T-helper 2 cell treated with Interferon-gamma antibody and Interleukin-4, amounts not matched to agents 5 μg/mL and 100 μg/mL, for 36 hours (primary cell): ENCODE measurements at places on chromosomes 13 and 19.
A peak's percentile ranks its signal among the peaks of the same experiment; 100 is the strongest.

GRCh38 chr13:113976711-113977684 lies 3.1 kb upstream of the C13orf46 start:
- H3K4me1 ChIP-seq: peaks cover 2% of the 10 kb centered on the region
- DNase-seq: no peak
- H3K36me3 ChIP-seq: peaks cover 39% of the 10 kb centered on the region
- no peaks in the 10 kb centered on the region for H3K27me3 ChIP-seq
- no peak overlapping the region for H3K4me3 ChIP-seq
- no peak overlapping the region for H3K27ac ChIP-seq

DNA sequence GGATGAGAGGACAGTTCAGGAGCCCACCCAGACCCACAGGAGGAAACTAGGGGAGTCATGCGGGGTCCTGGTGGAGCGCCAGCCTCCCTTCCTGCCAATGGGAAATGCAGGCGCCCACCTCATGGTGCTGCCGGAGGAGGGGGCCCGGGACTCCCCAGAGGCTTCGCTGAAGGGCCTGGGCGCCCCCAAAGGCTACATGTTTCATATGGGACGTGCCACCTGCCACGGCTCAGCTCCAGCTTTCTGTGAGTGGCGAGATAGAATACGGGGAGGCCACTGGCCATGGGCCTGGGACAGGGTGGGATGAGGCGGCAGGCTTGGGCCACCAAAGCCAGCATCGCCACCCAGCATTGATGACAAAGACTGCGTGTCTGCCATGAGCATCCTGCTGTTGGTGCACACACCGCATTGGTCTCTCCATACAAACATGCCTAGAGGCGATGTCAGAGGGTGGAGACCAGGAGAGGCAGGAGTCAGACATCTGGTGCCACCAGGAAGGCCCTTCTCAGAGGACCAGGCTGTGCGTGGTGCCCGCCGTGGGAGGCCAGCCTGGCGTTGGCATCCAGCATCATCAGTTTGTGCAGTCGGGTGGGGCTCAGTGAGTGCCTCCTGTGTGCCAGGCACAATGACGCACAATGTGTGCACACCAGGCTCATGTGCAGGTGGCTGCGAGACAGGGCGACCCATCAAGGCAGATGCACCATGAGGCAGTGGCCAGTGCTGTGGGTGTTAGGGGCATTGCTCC lies 1.2 kb upstream of the F10 start:
- H3K27ac ChIP-seq: no peak overlapping the region
- no peaks in the 10 kb centered on the region for H3K36me3 ChIP-seq

- H3K27ac ChIP-seq: no peak overlapping the region
- no peak overlapping the region for H3K4me3 ChIP-seq
- no peak for DNase-seq
- H3K36me3 ChIP-seq: no peaks in the 10 kb centered on the region
- H3K4me1 ChIP-seq: no peaks in the 10 kb centered on the region
Measured at GRCh38 chr19:5356428-5356827, 15.8 kb upstream of the PTPRS start.

DNA sequence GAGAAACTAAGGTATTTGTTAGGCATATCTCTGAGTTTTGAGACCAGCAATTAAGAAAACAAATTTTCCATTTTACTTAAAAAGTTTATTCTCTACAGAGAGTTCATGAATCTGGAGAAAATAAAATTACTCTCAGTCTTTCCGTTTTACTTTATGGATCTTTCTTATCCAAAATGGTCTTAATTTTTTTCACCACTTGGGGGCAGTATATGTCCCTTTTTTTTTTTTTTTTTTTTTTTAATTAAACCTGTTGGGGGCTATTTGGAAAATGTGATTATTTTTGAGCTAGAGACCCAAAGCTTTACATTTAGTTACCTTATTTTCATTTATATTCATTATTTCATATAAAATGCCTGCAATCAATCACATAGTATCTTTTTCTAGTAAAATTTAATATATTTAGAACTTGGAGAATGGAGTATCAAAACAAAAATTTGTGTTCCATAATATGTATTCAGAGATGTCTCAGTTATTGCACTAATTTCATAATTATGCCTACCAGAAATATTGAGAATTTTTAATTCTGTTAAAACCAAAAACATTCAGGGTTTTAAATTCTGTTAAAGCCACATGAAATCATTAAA lies 27.1 kb downstream of the PIBF1 start:
- H3K27ac ChIP-seq: no peak overlapping the region
- H3K4me3 ChIP-seq: no peak overlapping the region
- H3K4me1 ChIP-seq: no peaks in the 10 kb centered on the region

GRCh38 chr13:59178344-59178743 lies 985.4 kb downstream of the DIAPH3 start:
- DNase-seq: no peak
- H3K4me3 ChIP-seq: no peak overlapping the region
- H3K4me1 ChIP-seq: no peaks in the 10 kb centered on the region
- no peaks in the 10 kb centered on the region for H3K36me3 ChIP-seq
- no peaks in the 10 kb centered on the region for H3K27me3 ChIP-seq
- H3K27ac ChIP-seq: no peak overlapping the region

GRCh38 chr13:20993661-20994440 lies 67.5 kb downstream of the LATS2 start:
- H3K4me3 ChIP-seq: no peak overlapping the region
- H3K27me3 ChIP-seq: peaks cover 3% of the 10 kb centered on the region
- H3K27ac ChIP-seq: no peak overlapping the region
- DNase-seq: no peak

GRCh38 chr13:96053003-96053703 lies at the start of gene UGGT2:
UGGT2 (minus strand) TSS chr13:96053401; CDS start chr13:96053312, 89 bp downstream.
- H3K36me3 ChIP-seq: no peaks in the 10 kb centered on the region
- H3K27me3 ChIP-seq: peaks cover 22% of the 10 kb centered on the region
- no peak within 1 kb of the TSS for H3K27ac ChIP-seq
- no peaks in the 10 kb centered on the region for H3K4me1 ChIP-seq
- peak within 1 kb of the TSS; percentile 75 for H3K4me3 ChIP-seq
- DNase-seq: peak; percentile 44

- no peaks in the 10 kb centered on the region for H3K4me1 ChIP-seq
- H3K27ac ChIP-seq: no peak overlapping the region
- no peak overlapping the region for H3K4me3 ChIP-seq
- no peaks in the 10 kb centered on the region for H3K36me3 ChIP-seq
- no peaks in the 10 kb centered on the region for H3K27me3 ChIP-seq
- DNase-seq: no peak
Measured at GRCh38 chr13:67518785-67519184, 288.6 kb upstream of the PCDH9 start.

- H3K27me3 ChIP-seq: no peaks in the 10 kb centered on the region
- DNase-seq: no peak
- H3K4me3 ChIP-seq: no peak overlapping the region
- no peaks in the 10 kb centered on the region for H3K4me1 ChIP-seq
Measured at GRCh38 chr13:35923347-35923746, 207.8 kb downstream of the DCLK1 start.

DNA sequence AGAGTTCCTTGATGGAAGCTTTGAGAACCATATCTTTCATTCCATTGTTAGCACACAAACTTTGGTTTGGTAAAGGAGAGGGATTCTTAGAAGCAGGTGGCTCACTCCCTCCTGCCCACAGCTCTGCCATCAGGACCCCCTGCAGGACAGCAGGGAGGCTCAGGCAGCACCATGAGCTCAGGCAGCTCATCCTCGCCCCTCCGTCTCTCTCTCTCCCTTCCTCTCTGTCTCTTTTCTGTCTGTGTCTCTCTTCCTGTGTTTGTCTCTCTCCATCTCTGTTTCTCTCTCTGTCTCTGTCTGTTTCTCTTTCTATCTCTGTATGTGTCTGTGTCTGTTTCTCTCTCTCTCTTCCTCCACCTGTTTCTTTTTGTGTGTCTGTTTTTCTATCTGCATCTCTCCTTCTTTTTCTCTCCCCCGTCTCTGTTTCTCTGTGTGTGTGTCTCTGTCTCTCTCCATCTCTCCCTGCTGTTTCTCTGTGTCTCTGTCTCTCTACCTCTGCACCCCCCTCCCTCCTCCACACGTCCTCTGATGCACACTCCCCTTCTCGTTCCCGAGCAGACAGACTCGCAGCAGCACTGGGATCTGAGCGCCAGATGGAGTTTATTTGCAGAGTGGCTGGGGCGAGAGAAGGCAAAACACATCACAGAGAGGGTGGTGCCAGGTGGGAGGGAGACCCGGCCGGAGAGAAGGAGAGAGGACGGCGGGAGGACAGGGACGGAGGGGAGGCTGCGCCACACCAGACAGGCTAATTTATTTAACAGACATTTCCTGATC lies 8.7 kb downstream of the SBK2 start:
- no peak overlapping the region for H3K27ac ChIP-seq
- DNase-seq: no peak
- no peaks in the 10 kb centered on the region for H3K4me1 ChIP-seq
- H3K4me3 ChIP-seq: no peak overlapping the region

DNA sequence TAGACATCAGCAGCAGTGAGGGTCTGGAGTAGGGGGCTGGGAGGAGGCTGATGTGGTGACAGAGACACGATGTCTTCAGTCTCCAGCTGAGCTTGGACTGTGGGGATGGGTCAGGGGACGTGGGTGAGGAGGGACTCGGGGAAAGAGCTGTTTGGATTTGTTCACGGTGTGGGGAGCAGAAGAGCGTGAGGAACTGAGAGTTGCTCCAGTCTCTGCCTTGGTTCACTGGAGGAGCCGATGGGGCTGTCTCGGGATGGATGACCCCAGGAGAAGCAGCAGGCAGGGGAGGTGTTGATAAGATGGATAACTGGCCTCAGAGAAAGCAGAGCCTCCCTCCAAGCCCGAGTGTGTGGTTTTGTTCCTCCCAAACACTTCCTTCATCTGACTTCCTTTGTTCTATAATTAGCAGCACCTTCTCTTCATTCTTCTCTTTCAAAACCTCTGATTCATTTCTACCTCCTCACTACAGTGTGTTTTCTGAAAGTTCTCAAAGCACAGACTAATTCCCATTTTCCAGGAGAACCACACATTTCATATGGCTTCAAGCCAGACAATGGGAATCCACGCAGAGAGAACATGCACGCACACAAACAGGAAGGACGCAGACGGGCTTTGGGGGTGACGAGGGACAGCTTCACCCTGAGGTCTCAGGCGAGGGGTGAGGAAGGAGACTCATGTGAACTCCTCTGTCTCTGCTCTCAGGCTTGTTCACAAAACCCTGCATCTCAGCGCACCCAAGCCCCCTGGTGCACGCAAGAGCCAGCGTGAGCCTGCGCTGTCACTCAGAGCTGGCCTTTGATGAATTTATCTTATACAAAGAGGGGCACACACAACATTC lies 18.6 kb downstream of the LAIR2 start:
- peak; percentile 32 for DNase-seq
- H3K4me1 ChIP-seq: peaks cover 57% of the 10 kb centered on the region
- no peaks in the 10 kb centered on the region for H3K27me3 ChIP-seq
- peaks cover 2% of the 10 kb centered on the region for H3K36me3 ChIP-seq
- peak overlapping the region; percentile 66 for H3K4me3 ChIP-seq

- H3K27ac ChIP-seq: no peak overlapping the region
- H3K36me3 ChIP-seq: peaks cover 2% of the 10 kb centered on the region
- no peak for DNase-seq
Measured at GRCh38 chr19:28670836-28671235, 542.1 kb downstream of the UQCRFS1 start.

DNA sequence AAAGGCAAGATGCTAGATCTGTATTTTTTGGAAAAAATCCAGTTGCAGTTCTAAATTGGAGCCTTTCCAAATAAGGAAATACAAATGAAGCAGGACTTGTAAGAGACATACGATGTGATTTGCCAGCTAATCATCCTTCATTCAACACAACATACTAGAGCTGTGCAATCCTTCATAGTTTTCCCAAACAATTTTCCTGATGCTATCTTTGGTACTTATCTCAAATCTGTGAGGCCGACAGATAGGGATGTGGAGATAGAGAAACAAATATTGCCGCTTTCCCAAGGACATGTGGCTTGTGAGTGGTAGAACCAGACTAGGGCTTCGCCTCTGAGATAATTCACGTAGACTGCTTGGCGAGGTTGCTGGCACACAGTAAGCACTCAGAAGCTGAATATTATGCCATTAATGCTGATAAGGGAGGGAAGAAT lies 176.6 kb downstream of the LMO7 start:
- no peak for DNase-seq
- H3K27ac ChIP-seq: no peak overlapping the region
- no peaks in the 10 kb centered on the region for H3K27me3 ChIP-seq
- no peaks in the 10 kb centered on the region for H3K36me3 ChIP-seq
- no peaks in the 10 kb centered on the region for H3K4me1 ChIP-seq

DNA sequence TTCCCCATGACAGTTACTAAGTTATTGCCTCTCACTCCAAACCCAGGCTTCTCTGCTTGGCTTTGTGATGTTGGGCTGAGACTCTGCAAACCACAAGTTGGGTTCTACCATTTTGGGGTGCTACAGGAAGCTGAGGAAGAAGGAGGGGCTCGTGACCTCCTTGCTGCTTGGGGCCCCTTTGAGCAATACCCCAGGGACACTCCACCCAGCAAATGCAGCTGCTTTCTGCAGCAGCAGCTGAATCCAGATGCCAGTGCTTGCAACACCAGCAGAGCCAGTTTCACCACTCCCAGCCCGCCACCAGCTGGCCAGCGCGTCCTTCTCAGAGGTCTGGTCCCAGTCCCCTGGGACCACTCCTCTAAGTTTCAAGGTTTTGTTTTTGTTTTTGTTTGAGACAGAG lies 22.0 kb upstream of the UBAC2 start:
- H3K27ac ChIP-seq: no peak overlapping the region
- H3K4me3 ChIP-seq: no peak overlapping the region
- DNase-seq: no peak
- peaks cover 4% of the 10 kb centered on the region for H3K36me3 ChIP-seq

- H3K36me3 ChIP-seq: peaks cover 16% of the 10 kb centered on the region
- peak overlapping the region; percentile 49 for H3K27ac ChIP-seq
- H3K4me1 ChIP-seq: peaks cover 26% of the 10 kb centered on the region
- H3K27me3 ChIP-seq: no peaks in the 10 kb centered on the region
- peak; percentile 49 for DNase-seq
- peak overlapping the region; percentile 56 for H3K4me3 ChIP-seq
Measured at GRCh38 chr19:46748325-46749109, 2.3 kb upstream of the STRN4 start.

- no peak overlapping the region for H3K4me3 ChIP-seq
- no peak overlapping the region for H3K27ac ChIP-seq
- no peaks in the 10 kb centered on the region for H3K27me3 ChIP-seq
- DNase-seq: no peak
Measured at GRCh38 chr13:21336609-21337349, 122.3 kb downstream of the ZDHHC20 start.

DNA sequence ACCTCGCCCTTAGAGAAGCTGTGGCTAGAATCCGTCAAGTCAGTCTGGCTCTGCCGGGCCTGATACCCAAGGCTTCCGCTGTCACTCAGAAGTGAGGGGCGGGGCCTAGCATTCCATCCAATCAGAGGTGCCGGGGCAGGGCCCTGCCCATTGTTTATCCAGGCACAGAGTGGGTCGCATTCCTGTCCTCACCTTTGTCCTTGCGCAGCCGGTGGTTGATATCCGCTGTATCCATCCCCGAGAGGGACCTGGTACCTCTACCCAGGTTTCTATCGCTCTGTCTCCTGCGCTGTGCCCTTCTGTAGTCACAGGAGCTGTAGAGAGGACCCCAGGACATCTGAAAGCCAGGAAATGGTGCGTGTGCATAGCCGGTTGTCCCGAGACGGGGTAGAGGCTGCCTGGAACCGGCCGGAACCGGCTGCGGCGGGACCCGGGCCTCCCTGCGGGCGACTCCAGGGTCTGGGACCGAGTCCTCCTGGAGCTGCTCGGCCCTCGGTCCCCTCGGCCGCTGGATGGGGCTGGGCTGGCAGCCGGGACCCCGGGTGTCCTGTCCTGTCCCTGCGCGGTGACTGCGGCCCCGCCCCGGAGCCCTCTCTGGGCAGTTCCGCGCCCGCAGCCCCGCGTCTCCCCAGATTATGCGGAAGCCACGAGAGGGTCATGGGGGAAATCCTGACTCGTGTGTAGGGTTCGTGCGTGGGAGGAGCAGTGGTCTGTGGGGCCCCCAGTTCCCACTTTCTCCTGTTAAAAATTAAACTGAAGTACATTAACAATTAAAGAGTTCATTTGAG lies at the start of gene ZNF763:
TSS of gene ZNF763 (plus strand) at position 183 of the 788 bp plus-strand sequence. CDS start at position 352, 169 bp downstream.
- H3K36me3 ChIP-seq: peaks cover 9% of the 10 kb centered on the region
- H3K4me1 ChIP-seq: peaks cover 19% of the 10 kb centered on the region
- peak; percentile 82 for DNase-seq
- peak within 1 kb of the TSS; percentile 91 for H3K4me3 ChIP-seq
- peak within 1 kb of the TSS; percentile 87 for H3K27ac ChIP-seq
